ENCODE measurements at places on chromosomes 12 and 14.
A peak's percentile ranks its signal among the peaks of the same experiment; 100 is the strongest.

DNA sequence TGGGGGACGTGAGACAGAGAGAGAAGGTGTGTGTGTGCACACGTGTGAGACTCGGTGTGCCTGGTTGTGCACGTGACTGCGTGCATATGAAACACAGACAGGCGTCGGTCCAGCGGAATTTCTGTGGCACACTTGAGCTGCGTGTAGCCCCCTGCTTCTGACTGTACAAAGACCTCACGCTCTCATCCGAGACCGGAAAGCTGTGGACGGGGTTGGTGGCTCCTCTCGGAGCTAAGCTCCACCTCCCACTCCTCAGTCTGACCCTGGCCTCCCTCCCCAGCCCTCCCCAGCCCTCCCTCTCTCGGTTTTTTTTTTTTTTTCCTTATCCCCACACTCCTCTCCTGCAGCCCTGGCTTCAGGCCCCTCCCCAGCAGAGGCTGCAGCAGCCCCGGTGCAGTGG is 8.3 kb upstream of the C14orf180 start:
- DNase-seq = no peak

- no peak for DNase-seq
Measured at GRCh38 chr12:2035431-2036055, 17.2 kb upstream of the CACNA1C start.

GRCh38 chr12:25833657-25834056 is 124.8 kb upstream of the RASSF8 start:
- DNase-seq = no peak

GRCh38 chr12:105423921-105424320 is 93.4 kb downstream of the C12orf75 start:
- DNase-seq = no peak

DNA sequence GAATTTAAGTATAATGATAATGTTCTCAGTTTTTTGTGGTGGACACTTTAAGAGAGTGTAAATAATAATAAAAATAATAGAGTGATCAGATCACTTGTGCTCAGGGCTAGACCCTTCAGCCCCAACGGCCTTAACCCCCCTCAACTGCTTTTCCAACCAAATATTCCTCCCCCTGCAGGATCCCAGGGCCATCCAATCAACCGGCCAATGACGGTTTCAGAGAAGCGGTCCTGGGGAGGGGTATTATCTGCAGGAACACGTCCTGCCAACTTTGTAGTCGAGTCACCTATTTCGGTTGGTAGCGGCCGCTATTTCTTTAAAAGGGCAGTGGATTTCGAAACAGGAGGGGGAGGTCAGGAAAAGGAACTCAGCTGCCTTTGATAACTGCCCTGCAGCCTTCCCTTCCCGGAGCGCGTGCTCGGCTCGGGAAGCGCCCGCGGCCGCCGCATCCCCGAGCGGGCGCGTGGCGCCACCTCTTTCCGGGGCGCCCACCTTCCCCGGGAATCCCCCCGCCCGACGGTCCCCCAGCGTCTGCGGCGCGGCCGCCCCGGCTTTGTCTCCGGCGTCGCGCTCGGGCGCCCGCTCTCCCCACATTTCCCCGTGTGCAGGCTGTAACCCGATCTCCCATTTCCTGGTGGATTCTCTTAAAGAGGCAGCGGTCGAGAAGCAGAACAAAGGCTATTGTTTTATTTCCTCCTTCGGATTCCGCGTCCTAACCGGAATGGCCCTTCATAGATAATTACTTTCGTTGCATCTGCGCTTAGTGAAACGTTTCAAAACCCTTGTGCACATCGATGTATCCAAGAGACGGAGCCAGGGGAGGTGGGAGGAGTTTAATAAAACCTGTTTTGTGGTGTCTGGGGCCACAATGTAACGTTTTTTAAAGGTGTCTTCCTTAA is 711 bp upstream of the ETV6 start:
- peak; percentile 91 for DNase-seq

- no peak for DNase-seq
Measured at GRCh38 chr14:54549862-54550261, 17.1 kb upstream of the SAMD4A start.

DNA sequence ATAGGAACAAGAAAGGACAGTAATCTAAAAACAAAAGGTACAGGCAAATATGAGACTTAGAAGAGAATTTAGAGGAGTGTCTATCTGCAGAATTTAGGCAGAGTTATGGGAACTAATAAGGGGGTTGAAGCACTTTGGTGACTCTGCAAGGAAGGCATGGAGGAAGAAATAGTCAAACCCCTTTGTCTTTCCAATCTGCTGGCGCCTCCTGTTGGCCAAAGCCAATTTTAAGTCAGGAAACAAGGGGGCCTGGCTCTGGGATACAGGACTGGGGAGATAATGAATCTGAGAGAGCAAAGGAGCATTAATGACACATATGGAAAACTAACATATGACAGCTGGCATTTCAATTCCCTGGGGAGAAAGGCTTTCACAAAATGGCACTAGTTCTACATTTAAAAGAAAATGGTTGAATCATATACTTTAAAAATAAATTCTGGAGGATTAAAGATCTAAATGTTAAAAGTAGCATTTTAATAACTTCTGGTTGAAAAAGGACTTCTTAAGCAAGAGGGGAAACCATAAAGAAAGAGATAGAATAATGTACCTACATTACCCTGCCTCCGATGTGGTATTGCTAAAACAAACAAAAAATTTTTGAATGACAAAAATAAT is 48.5 kb upstream of the CSRP2 start:
- peak; percentile 47 for DNase-seq

DNA sequence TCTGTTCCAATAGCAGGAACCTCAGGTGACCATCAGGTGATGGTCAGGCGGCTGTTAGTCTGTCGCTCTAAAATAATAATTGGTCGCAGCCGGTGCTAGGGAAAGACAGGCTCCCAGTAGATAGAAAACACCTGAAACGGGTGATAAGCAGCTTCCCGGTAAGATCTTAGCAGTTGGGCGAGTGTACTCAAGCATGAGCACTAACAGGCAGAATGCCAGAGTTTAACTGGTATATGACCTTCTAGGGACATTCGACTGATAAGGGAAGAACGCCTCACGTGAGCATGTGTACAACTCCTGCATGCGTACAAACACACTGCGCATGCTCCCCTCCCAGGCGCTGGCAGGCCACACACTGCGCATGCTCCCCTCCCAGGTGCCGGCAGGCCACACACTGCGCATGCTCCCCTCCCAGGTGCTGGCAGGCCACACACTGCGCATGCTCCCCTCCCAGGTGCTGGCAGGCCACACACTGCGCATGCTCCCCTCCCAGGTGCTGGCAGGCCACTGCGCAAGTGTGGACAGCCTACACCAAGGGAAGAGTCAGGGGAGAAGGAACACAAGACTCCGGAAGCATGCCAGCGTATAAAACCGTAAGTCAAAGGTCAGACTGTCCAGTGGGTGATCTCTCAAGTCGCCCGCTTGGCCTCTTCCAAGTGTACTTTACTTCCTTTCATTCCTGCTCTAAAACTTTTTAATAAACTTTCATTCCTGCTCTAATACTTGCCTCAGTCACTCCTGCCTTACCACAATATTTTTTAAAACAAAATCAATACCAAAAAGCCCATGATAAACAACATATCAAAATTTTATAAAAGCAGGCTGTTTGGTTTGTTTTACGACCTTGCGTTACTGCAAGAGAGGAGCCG is 24.5 kb downstream of the GPRC5D start:
- DNase-seq = no peak

GRCh38 chr12:31492599-31493196 is 98.2 kb downstream of the DENND5B start:
- DNase-seq = no peak

DNA sequence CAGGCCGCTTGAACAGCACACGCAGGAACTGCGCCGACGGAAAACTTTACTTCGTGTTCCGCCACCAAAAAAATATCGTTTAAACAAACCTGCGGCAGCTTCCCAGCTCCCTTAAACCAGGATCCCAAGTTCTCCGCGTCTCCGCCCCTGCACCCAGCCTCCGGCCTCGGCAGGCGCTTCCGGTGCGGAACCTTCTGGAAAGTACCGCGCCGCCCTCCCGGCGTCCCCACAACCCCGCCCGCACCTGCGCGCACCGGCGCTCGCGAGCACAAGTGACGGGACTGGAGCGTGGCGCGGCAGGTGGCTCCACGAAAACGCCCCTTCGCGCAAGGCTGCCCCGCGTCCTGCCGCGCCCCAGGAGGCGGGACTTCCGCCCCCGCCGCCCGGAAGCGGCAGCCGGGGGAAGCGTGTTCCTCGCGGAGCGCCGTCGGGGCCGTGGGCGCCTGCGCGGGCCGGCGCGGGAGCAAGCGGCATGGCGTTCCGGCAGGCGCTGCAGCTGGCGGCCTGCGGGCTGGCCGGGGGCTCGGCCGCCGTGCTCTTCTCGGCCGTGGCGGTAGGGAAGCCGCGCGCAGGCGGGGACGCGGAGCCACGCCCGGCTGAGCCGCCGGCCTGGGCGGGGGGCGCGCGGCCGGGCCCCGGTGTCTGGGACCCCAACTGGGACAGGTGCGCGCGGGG is at the start of gene PGAM5:
Gene PGAM5 (plus strand): TSS at position 438 of the 675 bp plus-strand sequence. CDS start 35 bp downstream, at position 473.
- DNase-seq = peak; percentile 98

- no peak for DNase-seq
Measured at GRCh38 chr14:99177886-99178835, 93.8 kb downstream of the BCL11B start.

- no peak for DNase-seq
Measured at GRCh38 chr12:107351713-107352112, 258.4 kb upstream of the CRY1 start.

- DNase-seq = no peak
Measured at GRCh38 chr14:62629176-62629725, 416.0 kb downstream of the KCNH5 start.

Measured in GM12865 (cell line).